ENCODE measurements at places on chromosomes 6 and 20.
A peak's percentile ranks its signal among the peaks of the same experiment; 100 is the strongest.

- DNase-seq, result no peak
These were observed 40.9 kb downstream of the VSTM2L start for GRCh38 chr20:37943501-37944455.

- DNase-seq, result peak; percentile 21
These were observed 104.0 kb downstream of the PLCB4 start for GRCh38 chr20:9172851-9173250.

DNA sequence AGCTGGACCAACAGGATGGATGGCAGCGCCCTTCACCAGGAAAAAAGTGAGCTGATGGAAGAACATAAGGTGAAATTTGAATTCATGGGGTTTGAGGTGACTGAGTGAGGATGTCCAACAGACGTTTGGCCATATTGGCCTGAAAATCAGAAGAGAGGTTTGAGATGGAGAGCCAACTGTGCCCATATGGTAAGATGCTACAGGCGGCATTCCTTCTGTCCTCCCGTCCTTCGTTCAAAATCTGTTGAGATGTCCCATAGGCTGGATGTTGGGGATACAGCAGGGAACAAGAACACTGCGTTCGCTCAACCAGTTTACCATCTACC is 468 bp upstream of the CMTR1 start:
- no peak for DNase-seq

DNA sequence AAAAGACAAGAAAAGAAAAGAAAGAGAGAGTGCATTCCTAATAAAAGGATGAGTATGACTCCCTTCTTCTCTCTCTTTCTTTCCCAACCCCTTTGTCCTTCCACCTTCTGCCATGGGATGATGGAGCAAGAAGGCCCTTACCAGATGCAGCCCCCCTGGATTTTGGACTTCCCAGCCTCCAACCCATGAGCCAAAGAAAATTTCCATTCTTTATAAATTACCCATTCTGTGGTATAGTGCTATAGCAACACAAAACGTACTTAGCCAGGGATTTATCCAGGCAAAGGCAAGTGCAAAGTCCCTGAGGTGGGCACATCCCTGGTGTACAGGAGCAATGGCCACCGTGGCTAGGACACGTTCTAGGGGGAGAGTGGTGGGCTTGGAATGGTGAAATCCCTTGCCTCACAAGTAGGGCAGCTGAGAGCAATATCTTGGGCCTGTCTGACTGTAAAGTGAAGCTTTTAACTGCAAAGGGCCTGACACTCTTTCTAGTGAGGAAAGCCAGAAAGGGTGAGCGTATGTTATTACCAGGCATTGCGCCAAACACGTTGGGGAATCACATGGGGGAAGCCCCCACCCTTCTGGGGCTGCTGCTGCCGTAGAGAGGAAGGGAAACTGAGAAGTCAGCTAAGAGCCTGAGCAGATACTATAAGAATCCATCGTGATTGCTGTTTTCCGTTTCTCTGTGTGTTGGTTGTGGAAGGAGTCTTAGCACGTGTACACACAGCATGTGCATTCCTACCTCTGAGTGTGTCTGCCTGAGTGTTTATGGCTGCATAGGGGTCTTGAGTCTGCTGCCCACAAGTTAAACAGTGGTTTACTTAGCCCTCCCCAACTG is 50.7 kb upstream of the SIRPA start:
- DNase-seq, result peak; percentile 66

- peak; percentile 78 for DNase-seq
These were observed 11.1 kb downstream of the TOX2 start for GRCh38 chr20:43925801-43926200.

GRCh38 chr6:37851997-37852524 is 32.5 kb downstream of the ZFAND3 start:
- DNase-seq, result no peak

GRCh38 chr20:63627751-63628245 is 897 bp upstream of the GMEB2 start:
- DNase-seq, result no peak
